ENCODE measurements at places on chromosomes 11 and 22.
A peak's percentile ranks its signal among the peaks of the same experiment; 100 is the strongest.

GRCh38 chr22:19757985-19758895 lies 2.3 kb upstream of the TBX1 start:
- DNase-seq: no peak

GRCh38 chr11:126080161-126080941 lies 17.7 kb upstream of the CDON start:
- no peak for DNase-seq

- no peak for DNase-seq
Measured at GRCh38 chr11:96049426-96049825, 125.5 kb upstream of the MTMR2 start.

DNA sequence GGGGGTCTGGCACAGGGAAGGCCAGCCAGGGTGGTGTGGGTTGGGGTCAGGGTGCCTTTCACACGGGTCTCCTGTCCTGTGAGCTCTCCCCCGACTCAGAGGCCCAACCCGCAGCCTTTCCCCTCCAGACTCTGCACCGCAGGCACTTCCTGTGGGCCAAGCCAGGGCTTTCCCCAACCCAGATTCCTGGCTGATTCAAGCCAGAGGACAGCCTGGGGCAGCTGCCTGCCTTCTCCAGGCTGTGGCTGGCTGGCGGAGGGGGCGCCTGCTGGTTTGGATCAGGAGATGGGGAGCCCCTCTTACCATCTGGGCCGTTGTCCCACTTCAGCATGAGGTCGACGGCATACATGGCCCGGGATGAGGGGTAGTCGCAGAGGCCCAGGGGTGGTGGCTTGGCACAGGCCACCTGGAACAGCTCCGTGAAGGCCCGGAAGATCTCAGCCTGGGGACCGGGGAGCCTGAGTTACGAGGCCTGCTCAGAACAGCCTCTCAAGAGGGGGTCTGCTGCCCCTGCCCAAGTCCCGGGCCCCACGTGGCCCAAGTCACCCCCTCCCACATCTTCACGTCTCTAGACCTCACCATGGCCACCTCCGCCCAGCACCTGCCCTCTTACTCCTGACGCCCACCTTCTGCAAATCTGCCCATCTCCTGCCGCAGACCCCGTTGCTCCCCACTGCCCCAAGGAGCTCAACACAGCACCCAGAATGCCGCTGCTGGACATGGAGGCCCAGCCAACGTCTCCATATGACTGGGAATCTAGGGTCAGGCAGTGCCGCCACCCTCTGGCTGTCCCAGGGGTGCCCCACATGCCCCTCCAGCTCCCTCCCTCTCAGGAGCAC lies 17.3 kb downstream of the TSPO start:
- peak; percentile 41 for DNase-seq

- peak; percentile 68 for DNase-seq
Measured at GRCh38 chr11:69483691-69484426, 2.4 kb downstream of the LINC01488 start.

GRCh38 chr22:38313384-38313955 lies 3.8 kb downstream of the CSNK1E start:
- DNase-seq: peak; percentile 90

- no peak for DNase-seq
Measured at GRCh38 chr11:80007616-80008015, 566.8 kb upstream of the TENM4 start.

DNA sequence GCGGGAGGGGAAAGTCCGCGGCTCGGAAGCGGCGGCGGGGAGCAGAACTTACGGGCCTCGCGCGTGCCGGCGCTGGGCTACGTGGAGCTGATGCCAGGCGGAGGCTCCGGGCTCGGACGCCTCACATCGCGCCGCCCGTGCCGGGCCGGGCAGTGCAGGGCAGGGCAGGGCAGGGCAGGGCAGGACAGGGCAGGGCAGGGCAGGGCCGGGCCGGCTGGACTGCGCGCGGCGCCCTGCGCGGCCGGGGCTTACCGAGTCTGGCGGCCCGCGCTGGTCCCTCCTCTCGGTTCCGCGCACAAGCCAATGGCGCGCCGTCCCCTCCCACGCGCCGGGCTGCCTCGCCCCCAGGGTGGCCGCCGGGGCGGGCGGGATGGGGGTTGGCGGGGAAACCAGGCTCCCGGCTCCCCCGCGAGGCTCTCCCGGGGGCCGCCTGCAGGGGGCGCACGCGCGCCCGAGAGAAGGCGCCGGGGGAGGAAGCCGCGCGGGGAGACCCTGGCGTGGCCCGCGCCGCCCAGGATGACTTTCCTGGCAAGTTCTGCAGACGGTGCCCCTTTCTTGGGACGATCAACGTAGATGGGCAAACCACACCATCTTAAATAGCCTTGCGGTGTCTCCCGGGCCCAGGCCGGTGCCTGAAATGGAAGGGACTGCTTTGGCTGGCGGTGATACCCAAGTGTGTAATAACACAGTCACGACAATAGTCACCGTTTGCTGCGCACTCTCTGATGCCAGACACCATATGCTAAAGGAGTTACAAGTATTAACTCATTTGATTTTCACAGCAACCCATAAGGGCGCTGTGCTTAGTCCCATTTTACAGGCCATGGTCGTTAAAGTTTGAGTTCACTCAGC lies at the start of gene TP53I11:
Gene TP53I11 (minus strand): TSS at position 259 of the 852 bp plus-strand sequence. CDS start 12,548 bp downstream, outside the sequence.
- DNase-seq: peak; percentile 88

DNA sequence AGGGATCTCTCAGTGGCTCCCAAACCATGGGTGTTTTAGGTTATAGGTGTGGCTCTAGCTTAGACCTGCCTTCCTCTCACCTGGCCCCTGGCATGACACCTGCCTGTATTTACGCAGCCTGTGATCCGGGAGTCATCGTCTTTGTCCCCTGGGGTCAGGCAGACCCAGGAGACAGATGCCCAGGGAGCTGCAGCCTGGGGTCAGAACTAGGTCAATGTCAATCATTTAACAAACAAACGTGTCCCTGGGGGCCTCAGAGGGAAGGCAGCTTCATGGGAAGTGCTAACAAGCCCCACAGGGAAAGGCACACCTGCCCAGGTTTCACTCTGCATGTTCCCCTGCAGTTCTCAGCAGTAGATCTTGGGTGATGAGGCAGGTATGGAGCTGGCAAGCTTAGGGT lies 12.0 kb downstream of the BACE1-AS start:
- no peak for DNase-seq

DNA sequence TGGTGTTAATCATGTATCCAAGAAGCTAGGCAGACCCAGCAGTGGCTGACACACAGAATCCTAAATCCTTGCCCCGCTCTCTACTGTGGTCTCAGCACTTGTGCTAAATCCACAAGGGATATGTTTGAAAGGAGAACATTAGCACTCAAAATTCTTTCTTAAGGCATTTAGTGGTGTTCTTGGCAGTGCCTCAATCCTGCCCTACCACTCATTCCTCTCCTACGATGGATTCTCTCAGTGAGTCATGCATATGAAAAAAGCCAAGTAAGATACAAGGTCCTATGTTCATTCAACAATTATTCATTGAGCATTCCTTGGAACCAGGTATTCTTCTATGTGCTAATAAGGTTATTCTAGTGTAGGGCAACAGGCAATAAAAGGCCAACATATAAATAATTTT lies 31.2 kb downstream of the RRP8 start:
- no peak for DNase-seq

GRCh38 chr22:37080438-37080837 lies 28.9 kb downstream of the KCTD17 start:
- no peak for DNase-seq

- DNase-seq: no peak
Measured at GRCh38 chr22:25366408-25366807, 147.0 kb downstream of the CRYBB2 start.

DNA sequence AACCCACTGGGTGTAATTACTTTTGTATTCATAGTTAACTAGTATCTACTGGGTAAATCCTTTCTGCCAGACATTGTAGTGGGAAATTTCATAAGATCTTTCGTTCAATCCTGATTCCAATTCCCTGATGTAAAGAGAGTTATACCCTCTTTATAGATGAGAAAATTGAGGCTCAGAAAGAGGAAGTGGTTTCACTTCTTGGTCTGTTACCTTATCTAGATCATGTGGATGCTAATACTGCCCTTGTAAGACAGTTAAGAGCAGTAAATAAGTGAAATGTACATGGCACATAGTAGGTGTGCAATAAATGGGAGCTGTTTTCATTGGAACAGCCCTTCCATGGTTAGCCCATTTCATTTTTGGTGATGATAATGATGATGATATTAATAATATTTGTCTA lies 46.7 kb downstream of the TIMP3 start:
- DNase-seq: no peak

- DNase-seq: no peak
Measured at GRCh38 chr22:46929710-46930204, 167.3 kb downstream of the TBC1D22A start.

GRCh38 chr11:63866211-63866610 lies 27.3 kb downstream of the MARK2 start:
- no peak for DNase-seq

DNA sequence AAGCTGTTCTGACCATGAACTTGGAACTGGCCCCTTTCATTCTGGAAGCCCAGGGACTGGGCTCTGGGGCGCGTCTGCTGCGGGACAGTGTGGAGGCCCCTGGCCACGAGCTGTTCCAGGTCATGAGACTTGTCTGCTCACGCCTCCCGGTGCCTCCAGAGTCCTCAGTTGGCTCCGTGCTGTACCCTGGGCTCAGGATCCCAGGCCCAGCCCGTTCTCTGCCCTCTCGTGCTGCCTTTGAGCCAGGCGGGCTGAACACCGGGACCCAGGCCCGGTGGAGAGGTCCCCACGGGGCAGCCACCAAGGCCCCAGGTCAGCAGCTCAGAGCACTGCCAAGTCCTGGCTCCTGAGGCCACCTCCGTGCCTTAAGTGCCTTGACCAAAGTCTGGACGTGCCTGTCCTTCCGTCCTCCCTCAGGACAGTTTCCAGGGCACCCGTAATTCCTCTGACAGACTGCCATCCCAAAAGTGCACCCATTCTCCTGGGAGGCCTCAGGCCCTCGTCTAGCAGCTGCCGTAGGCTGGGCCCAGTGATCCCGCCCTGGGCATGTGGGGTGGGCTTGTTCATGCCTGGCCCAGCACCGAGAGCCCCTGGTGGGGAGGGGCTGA lies 36.3 kb upstream of the PPARA start:
- DNase-seq: no peak

DNA sequence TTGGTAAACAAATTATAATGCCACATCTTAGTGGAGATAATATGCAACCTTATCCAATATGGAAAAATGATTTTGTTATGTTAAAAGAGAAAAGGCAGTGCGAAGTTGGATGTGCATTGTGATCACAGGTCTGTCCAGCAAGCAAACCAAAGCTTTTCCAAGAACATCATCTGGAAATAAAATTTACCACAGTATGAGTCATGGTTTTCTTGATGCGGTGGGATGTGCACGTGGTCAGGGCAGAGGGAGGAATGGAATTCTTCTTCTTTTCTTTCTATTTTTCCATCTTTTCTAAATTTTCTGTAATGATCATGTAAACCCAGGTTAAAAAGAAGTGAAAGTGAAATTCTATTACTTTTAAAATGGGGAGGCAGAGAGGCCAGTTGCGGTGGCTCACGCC lies 169.8 kb downstream of the C11orf91 start:
- DNase-seq: no peak

DNA sequence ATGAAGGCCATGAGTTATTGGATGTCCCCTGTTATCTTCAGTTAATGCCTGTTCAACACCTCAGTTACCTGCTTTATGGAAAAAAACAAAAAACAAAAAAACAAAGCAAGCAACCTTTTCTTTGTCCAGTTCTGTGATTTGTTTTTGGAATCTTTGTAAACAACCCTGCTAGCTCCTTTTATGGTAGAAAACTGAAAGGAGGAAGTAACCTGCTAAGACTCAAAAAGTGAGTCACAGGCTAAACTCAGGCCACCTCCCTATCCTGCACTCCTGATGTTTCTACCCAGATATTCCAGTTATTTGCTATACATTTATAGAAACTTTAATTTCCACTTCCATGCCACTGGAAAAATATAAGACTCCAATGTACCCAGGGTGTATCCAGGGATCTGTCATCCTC lies 20.6 kb upstream of the TLCD5 start:
- DNase-seq: no peak

DNA sequence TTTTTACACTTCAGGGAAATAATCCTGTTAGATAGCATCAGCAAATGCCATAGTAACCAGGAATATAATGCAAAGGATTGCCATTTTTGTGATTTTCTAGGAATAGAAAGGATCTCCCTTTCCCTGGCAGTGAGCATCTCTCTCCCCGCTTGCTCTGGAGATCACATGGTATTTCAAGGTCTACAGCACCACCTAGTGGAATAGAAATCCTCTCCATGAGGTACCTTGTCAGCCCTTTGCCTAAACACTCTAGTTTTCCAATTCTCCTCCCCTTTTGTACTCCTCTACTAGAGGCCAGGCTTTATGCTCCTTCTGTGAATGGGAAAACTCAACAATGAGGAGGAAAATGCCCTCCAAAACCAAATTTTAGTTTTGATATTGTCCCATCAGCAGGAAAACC lies 78.4 kb downstream of the XRRA1 start:
- DNase-seq: no peak

DNA sequence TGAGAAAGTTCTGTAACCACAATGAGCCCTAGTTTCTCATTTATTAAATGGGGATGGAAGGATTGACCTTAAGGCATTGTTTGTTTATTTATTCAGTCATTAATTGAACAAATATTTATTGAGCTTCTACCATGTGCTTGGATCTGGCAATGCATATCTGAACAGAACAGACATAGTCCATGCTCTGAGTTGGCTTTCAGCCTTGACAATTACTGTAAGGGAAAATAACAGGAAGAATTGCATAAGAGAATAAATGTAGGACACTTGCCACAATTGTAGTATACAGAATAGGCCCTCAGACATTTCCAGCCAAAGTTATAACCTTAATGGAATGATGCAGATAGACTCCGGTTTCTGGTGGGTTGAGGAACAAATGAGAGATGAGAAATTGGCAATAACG lies 160.5 kb upstream of the TTC12 start:
- DNase-seq: no peak

- DNase-seq: no peak
Measured at GRCh38 chr11:134558258-134558835, 146.3 kb upstream of the B3GAT1 start.

GRCh38 chr22:50299785-50300619 lies 7.4 kb downstream of the PLXNB2 start:
- peak; percentile 27 for DNase-seq

GRCh38 chr22:42919199-42919598 lies 62.1 kb upstream of the ARFGAP3 start:
- no peak for DNase-seq

- DNase-seq: no peak
Measured at GRCh38 chr11:77024745-77025144, 9.5 kb upstream of the B3GNT6 start.

- no peak for DNase-seq
Measured at GRCh38 chr22:17265649-17266248, 46.5 kb upstream of the ADA2 start.

- no peak for DNase-seq
Measured at GRCh38 chr22:22553735-22554586, 5.1 kb downstream of the PRAME start.

GRCh38 chr11:125505492-125506080 lies 9.5 kb upstream of the FEZ1 start:
- no peak for DNase-seq

All from right hindlimb (tissue), 1 donor.